ENCODE measurements at places on chromosomes 5 and 9.

DNA sequence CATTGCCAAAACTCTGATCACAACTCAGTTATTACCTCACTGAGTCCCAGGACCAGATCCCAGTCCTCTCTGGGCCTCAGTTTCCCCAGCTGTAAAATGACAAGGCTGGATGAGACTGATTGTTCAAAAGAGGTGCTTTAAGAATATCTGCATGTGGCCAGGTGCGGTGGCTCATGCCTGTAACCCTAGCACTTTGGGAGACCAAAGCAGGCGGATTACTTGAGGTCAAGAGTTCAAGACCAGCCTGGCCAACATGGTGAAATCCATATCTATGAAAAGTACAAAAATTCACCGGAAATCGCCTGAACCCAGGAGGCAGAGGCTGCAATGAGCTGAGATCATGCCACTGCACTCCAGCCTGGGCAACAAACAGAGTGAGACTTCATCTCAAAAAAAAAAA is 8.3 kb downstream of the ATOX1 start:
- DNase-seq: no peak

DNA sequence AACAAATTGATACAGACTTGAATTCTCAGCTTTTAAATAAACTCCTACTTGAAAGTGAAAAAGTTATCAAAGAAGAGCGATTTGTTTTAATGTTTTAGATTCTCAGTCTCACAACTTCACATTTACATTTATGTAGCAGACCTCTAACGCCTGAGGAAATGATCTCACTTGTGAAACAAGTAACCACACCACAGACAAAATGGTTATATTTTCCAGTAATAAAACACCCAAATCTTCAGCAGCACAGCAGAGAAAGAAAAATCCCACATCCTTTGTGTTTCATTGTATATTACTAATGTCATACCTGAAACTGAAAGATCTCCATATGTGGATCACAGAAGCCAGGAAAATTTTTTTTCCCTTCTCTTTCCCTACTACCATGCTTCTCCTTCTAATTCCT is 29.8 kb upstream of the GZMA start:
- no peak for DNase-seq

DNA sequence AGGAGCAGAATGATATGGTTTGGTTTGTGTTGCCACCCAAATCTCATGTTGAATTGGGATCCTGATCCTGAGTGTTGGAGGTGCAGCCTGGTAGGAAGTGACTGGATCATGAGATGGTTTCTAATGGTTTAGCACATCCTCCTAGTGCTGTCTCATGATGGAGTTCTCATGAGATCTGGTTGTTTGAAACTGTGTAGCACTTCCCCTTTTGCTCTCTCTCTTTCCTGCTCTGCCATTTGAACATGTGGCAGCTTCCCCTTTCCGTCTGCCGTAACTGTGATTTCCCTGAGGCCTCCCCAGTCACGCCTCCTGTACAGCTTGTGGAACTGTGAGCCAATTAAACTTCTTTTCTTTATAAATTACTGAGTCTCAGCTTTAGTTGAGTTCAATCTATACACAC is 756.8 kb upstream of the CDH6 start:
- DNase-seq: no peak

GRCh38 chr5:120615967-120616645 is 152.0 kb downstream of the PRR16 start:
- DNase-seq: no peak

- no peak for DNase-seq
Measured at GRCh38 chr5:132483101-132483500, 7.5 kb downstream of the IRF1 start.

DNA sequence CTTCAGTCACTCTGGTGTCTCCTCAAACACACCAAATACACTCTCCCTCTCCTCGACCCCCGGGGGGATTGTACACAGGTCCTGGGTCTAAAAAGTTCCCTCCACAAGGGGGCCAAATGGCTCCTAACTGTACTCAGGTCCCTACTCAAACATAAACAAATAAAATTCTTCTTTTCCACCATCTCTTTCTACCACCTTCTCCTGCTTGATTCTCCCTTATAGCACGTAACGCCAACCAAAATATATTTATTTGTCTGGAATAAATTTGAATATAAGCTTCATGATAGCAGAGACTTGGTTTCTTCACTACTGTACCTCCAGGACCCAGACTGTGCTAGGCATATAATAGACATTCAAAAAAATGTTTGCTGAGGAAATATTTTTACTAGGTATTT is 21.4 kb downstream of the ZNF608 start:
- DNase-seq: no peak

DNA sequence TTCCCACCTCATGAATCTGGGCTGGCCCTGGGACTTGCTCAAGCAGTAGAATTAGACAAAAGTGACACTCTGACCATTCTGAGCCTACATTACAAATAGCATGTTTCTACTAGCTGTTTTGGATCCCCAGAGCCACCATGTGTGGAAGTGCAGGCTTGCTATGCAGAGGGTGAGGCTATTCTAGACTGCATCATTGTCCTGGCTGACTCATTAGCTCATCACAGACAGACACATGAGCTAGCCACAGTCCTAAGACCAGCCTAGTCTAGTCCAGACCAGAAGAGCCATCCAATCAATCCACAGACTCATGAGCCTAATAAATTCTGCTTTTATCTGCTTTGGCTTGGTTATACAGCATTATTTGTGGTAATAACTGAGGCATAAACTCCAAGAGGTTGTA is 351.9 kb downstream of the PRELID2 start:
- DNase-seq: no peak

Measured in stimulated activated CD8-positive, alpha-beta memory T cell treated with anti-CD3 and anti-CD28 coated beads, Interleukin-15, amount 100 ng/mL, for 1 hour (primary cell).